Muscle of leg (tissue), 16 donors: ENCODE measurements at places on chromosomes 7 and 10. TPM values are rescaled to one million over a fixed set of nuclear protein-coding genes. Genes with fewer than 3 reads are reported as not detected.

The LIPJ gene
- total RNA-seq, result 0.13 TPM

The UTF1 gene
- total RNA-seq, result not detected

The NPC1L1 gene
- not detected for total RNA-seq

The RAPGEF5 gene
- 21.8 TPM for total RNA-seq

DNA sequence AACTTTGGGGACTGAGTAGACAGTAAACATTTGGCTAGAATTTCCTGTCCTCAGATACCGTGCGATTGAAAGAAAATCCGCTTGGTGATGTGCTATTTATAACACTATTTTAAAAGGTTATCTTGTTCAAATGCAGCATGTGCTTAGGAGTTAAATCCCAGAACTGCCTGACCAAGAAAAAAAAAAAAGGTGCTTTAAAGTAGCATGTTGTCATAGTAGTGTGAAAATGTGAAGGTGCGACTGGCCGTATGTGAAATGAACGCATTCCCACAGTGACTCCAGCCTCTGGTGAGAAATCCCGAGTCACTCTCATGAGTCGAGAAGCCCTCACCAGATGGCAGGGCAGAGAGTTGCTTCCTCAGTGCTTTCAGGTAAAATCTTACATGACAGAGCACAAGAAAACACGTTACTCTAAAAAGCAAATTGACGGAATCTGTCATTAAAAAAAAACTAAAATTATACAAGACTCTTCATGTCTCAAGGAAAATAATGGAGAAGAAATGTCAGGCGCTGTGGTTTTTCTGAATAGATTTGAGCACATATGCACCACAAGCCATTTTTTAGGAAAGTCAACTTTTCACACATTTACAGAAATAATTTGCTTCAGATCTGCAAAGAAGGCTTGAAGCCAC is 18.4 kb upstream of the KLF6 start:
- H3K27me3 ChIP-seq, result no peaks in the 10 kb centered on the region
- no peaks in the 10 kb centered on the region for H3K36me3 ChIP-seq
- peaks cover 45% of the 10 kb centered on the region for H3K4me1 ChIP-seq
- peak overlapping the region; percentile 43 for H3K27ac ChIP-seq
- no peak for DNase-seq

DNA sequence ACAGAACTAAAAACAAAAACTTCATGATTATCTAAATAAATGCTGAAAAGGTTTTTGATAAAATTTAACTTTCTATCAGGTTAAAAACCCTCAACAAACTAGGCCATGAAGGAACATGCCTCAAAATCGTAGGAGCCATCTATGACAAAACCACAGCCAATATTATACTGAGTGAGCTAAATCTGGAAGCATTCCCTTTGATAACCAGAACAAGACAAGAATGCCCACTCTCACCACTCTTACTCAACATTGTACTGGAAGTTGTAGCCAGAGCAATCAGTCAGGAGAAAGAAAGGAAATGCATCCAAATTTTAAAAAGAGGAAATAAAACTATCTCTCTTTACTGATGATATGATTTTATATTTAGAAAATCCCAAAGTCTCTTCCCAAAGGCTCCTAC is 228.7 kb downstream of the CHRM2 start:
- H3K4me1 ChIP-seq, result no peaks in the 10 kb centered on the region
- H3K4me3 ChIP-seq, result no peak overlapping the region
- DNase-seq, result no peak
- no peaks in the 10 kb centered on the region for H3K36me3 ChIP-seq

GRCh38 chr10:119135513-119135881 is 30.0 kb downstream of the SFXN4 start:
- no peaks in the 10 kb centered on the region for H3K27me3 ChIP-seq
- peak; percentile 42 for DNase-seq
- H3K4me1 ChIP-seq, result no peaks in the 10 kb centered on the region
- no peak overlapping the region for H3K4me3 ChIP-seq
- H3K36me3 ChIP-seq, result peaks cover 40% of the 10 kb centered on the region

GRCh38 chr7:40680657-40681056 is 545.9 kb downstream of the SUGCT start:
- H3K4me1 ChIP-seq, result peaks cover 2% of the 10 kb centered on the region
- H3K4me3 ChIP-seq, result no peak overlapping the region
- H3K27ac ChIP-seq, result no peak overlapping the region
- DNase-seq, result no peak
- H3K27me3 ChIP-seq, result no peaks in the 10 kb centered on the region
- no peaks in the 10 kb centered on the region for H3K36me3 ChIP-seq

- no peaks in the 10 kb centered on the region for H3K36me3 ChIP-seq
- H3K27me3 ChIP-seq, result peaks cover 12% of the 10 kb centered on the region
- H3K4me1 ChIP-seq, result no peaks in the 10 kb centered on the region
Measured at GRCh38 chr10:48649349-48649944, 35.2 kb upstream of the WDFY4 start.

- no peaks in the 10 kb centered on the region for H3K36me3 ChIP-seq
- peaks cover 5% of the 10 kb centered on the region for H3K27me3 ChIP-seq
- DNase-seq, result peak; percentile 21
- H3K27ac ChIP-seq, result no peak overlapping the region
- H3K4me1 ChIP-seq, result no peaks in the 10 kb centered on the region
- H3K4me3 ChIP-seq, result no peak overlapping the region
Measured at GRCh38 chr10:130606001-130606405, 469.8 kb downstream of the GLRX3 start.

- H3K4me1 ChIP-seq, result peaks cover 2% of the 10 kb centered on the region
- DNase-seq, result peak; percentile 67
- H3K36me3 ChIP-seq, result no peaks in the 10 kb centered on the region
- H3K4me3 ChIP-seq, result no peak overlapping the region
Measured at GRCh38 chr7:148527717-148528168, 62.8 kb upstream of the C7orf33 start.

DNA sequence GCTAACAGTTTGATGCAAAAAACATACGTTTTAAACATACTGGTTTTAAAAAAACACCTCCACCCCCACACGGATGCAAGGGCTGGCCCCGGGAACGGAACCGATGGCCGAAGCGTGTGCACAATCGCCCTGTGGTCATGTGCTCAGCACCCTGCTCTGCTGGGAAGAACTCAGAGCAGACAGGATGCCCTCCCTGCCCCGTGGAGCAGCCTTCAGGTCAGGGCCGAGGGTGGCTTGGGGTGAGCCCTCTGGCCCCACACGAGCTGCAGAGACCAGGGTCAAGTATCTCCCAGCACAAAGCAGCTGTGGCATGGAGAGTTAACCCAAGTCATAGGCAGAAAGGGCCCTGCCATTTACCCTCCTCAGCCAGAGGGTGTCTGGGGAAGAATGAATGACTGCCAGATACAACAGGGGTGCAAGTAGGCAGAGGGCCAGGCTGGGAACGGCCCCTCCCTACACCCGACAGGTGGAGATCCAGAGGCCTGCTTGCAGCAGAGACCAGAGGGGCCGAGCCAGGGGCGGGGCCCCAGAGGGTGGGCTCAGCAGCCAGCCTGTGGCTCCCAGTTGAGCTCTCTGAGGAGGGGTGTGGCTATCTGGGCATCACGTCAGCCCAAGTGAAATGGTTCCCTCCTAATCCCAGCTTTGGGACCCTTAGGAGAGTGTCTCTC is 56.8 kb downstream of the ZRANB1 start:
- no peak overlapping the region for H3K4me3 ChIP-seq
- H3K27me3 ChIP-seq, result no peaks in the 10 kb centered on the region
- H3K27ac ChIP-seq, result peak overlapping the region; percentile 20
- peaks cover 45% of the 10 kb centered on the region for H3K4me1 ChIP-seq
- peaks cover 93% of the 10 kb centered on the region for H3K36me3 ChIP-seq
